ENCODE measurements at places on chromosomes 11 and 22.

- no peak for DNase-seq
Observed at GRCh38 chr11:57391539-57391938, 1.1 kb upstream of the PRG2 start.

DNA sequence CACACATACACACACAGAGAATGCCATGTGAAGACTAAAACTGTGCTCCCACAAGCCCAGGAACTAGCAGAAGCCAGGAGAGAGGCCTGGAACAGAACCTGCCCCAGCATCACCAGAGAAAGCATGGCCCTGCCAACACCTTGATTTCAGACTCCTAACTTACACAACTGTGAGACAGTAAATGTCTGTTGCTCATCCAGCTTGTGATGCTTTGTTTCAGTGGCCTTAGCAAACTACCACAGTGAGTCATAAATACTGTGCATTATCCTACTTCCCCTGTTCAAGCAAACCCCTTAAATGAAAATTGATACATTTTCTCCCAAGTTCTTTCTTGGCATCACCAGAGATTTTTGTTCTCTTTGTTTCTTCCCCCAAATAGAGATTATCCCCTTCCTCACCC, 1539.4 kb upstream of the TENM4 start:
- no peak for DNase-seq

DNA sequence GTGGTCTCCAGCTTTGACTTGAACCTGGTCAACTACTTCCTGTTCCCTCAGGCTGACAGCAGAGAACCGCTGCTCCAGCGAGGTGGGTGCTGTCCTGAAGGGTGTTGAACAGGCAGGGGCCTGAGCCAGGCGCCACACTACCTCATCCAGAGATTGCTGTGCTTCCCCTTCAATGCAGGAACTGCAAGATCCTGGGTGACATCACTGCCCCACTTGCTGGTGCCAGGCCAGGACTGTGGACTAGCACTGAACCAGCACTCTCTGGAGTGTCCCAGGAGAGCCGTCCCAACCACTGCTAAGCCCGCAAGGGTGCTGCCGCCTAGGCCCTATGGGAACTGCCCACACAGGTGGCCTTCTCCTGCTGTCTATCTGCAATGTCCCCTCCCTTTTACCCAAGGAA, 51.7 kb downstream of the GAB4 start:
- DNase-seq = no peak

GRCh38 chr11:1008001-1008802, 28.3 kb downstream of the MUC6 start:
- DNase-seq = no peak

DNA sequence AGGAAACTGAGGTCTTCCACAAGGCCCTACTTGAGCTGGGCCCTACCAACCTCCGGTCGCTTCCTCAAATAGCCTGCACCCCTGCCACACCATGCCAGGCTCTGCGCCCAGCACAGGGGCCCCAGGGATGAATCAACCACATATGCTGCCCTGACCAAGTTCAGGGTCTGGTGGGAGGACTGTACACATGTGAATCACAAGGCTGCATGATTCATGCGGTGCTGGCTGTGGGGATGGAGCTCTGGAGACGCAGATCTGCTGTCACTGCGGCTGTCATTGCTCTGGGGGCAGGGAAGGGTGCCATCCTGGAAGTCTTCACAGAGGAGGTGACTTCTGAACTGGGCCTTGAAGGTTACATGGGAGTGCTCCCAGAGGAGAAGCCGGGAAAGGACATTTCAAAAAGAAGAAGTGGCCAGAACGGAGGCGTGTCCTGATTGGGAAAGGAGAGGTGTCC, 21.5 kb downstream of the CYTH4 start:
- no peak for DNase-seq

DNA sequence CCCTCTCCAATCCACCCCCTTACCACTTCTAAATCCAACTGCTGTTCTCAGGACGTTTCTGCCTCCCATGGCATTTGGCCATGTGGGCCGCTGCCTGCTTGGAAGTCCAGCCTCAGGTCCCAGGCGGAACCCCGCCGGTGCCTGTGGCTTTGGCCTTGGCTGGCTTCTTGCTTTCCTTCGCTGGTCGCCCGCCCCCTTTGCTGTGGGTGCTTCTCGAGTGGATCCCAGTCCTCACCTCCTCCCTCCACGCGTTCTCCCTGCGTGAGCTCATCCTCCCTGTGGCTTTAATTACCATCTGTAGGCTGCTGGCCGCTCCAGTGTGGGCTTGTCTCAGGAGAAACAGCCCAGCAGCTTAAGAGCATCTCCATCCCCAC, 111.7 kb downstream of the NECTIN1 start:
- DNase-seq = no peak

DNA sequence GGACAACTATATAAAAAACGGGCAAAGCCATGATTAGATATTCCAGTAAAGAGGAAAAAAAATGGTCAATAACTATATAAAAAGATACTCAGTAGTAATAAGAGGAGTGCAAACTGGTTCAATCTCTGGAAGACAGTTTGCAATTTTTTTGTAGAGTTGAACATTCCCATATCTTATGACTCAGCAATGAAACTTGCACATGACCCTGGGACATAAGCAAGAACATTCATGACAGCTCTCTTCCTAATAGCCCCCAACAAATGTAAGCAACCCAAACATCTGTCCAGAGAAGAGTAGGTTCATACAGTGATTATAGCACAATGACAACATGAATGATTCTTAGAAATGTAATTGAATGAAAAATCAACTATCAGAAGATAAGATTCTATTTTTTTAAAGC, 21.8 kb upstream of the CSF2RB start:
- DNase-seq = no peak

- no peak for DNase-seq
Observed at GRCh38 chr11:10909141-10909883, 51.5 kb upstream of the ZBED5 start.

GRCh38 chr11:128716661-128717210, 22.9 kb downstream of the FLI1 start:
- DNase-seq = no peak

DNA sequence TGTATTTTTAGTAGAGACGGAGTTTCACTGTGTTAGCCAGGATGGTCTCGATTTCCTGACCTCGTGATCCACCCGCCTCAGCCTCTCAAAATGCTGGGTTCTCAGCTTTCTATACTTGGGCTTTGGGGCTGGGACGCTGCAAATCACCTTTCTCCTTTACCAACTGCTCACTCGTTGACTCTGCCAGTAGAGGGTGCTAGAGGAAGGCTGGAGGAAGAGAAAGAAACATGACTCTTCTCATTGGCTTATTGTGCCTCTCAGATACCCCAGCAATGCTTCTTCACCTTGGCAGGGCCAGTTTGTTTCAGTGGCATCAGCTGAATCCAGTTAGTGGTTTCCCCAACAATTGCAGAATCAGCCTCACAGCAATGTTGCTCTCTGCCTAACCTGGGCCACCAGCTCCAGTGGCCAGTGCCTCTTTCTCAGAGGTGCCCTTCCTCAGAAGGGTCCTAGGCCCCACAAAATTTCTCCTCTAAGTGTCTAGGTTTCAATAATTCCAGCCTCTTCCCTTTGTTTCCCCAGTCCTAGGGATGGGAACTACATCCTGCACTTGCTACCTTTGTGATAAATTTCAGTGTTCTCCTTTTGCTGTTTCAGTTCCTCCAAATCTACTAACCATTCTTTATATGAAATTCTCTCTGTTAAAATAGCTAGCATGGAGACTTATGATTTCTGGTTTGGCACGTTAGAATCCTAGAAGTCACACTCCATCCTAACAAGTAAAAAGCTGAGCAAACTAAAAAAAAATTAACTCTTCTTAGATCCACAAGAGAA, 71.5 kb upstream of the VSTM5 start:
- DNase-seq = no peak

GRCh38 chr22:40403141-40403540, 32.7 kb downstream of the SGSM3 start:
- DNase-seq = no peak

- DNase-seq = no peak
Observed at GRCh38 chr11:60926500-60926899, 2.2 kb downstream of the TMEM132A start.

DNA sequence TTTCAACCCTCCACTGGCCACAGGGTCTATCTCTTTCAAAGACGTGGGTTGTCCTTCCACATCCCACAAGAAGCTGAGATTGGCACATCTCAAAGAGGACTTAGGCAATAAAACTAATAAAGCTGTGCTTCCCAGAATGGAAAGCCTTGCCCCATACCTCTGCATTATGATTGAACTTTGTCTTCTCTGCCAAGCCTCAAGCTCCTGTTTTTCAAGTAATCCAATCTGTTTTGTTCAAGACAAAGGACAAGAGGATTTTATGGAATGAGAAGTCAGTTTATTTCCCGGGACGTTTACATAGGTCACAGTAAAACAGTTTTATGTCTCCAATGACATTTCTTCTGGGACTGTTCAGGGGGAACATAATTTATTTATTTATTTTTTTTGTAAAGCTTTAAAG, 108.4 kb downstream of the GALNT18 start:
- DNase-seq = no peak

- DNase-seq = no peak
Observed at GRCh38 chr22:39177791-39178190, 25.3 kb upstream of the CBX7 start.

- DNase-seq = no peak
Observed at GRCh38 chr11:64720640-64721358, 2.2 kb downstream of the NRXN2 start.

- DNase-seq = no peak
Observed at GRCh38 chr11:134361661-134362060, 29.9 kb downstream of the GLB1L2 start.

DNA sequence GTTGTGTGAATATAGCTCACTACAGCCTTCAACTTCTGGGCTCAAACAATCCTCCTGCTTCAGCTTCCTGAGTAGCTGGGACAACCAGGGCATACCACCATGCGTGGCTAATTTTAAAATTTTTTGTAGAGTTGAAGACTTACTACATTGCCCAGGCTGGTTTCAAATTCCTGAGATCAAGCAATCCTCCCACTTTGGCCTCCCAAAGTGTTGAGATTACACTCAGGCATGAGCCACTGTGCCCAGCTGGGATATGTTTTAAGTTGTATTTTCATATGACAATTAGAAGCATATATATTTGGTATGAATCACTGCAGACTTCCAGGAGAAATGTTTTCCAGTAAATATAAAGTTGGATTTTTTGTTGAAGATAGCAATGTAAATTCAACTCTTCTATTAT, 15.4 kb downstream of the DDX10 start:
- DNase-seq = no peak

DNA sequence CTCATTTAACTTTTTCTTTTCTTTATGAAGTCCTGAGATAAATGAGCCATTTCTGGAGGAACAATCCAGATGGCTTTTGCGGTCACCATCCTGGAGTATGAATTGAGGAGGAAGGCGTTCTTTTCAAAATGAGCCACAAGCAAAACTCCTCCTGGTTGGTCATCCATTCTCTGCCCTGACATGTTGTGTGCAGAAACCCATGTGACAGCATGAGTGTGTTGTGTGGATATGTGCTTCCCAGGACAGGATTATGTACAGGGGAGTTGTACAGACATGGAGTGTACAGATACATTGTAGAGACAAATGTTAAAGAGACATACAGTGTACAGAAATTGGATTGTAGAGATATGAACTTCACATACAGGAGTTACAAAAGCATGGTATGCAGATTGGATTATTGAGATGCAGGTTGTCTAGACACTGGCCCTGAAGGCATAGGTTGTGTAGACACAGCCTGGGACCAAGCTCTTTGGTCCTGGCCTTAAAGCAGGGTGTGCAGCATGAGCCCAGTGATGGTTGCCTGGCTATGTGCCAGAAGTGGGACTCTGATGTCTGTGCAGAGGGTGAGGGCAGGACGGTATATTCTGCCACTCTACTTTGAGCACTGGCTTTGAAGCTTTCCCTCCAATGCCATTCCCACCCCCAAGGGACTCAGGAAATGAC, 178.5 kb upstream of the ZBED5 start:
- DNase-seq = no peak

DNA sequence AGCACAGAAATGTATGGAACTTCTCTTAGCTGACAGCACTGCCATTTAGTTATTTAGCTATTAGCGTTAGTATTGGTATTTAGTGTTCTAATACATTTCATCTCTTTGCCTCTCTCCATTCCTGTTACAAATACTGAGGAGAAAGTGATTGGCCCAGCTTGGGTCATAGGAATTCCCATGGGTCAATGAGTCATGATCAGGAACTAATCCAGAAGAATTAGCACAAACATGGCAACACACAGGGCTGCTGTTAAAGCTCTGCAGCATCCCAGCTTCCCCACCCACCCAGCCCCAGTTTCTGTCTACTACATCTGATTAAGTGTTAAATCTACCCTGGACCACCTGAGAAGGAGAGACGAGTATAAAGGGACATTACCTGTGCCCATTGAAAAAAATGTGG, 36.1 kb downstream of the PDGFD start:
- no peak for DNase-seq

DNA sequence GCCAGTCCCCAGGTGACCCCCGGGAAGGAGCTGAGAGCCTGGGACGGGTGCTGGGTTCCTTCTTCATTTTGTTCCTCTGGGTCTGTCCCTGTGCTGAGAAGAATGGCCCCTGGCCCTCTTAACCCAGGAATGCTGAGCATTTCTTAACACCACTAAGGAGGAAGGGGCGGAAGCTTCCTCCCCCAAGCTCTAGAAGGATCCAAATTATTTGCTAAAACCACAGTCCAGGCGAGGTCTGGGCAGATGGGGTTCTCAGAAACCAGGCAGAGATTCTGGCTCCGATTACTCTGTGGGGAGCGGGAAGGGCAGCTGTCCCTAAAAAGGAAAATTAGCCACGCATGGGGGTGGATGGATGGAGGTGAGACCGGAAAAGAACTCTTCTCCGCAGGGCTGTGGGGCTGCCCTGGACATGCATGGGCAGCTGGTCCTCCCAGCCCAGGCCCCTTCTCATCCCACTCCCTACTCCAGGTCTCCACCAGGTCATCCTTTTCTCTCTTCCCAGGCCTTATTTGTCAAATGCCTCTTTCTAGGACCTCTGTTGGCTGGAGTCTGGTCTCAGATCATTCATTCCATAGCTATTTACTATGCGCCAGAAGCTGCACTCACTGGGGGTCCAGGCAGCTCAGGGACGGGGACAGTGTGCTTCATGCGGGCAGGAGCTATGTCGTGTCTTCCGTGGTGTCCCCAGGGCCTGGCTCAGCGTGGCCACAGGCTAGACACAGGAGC, 45.0 kb upstream of the MYH9 start:
- no peak for DNase-seq

- DNase-seq = no peak
Observed at GRCh38 chr22:17366830-17367229, 2.4 kb upstream of the CECR2 start.

Measured in stimulated activated CD4-positive, alpha-beta T cell treated with anti-CD3 and anti-CD28 coated beads, Interleukin-1b, Interleukin-23, amount 100 ng/mL, for 1 hour (primary cell).